ENCODE measurements at places on chromosomes 5 and 9.

GRCh38 chr5:115181757-115182156, 12.0 kb upstream of the TRIM36 start:
- no peak for DNase-seq

- DNase-seq, result no peak
Measured at GRCh38 chr5:124923131-124923530, 176.7 kb upstream of the ZNF608 start.

DNA sequence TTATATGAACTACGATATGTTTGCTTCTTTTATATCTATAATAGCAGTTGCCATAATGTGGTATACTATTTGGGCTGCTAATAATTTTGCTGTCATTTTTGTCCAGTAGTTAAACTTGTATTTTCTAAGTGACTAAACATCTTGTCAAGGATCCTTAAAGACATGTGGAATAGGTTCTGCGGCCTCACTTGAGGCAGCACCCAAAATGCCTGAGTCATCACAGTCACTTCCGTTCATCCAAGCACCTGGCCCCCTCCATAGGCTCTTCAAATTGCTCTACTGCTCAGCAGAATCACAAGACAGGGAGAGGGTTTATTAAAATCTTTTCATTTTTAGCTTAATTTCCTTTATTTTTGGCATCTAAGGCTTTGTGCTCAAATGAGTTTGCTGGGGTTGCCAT, 259.1 kb downstream of the AOPEP start:
- no peak for DNase-seq

DNA sequence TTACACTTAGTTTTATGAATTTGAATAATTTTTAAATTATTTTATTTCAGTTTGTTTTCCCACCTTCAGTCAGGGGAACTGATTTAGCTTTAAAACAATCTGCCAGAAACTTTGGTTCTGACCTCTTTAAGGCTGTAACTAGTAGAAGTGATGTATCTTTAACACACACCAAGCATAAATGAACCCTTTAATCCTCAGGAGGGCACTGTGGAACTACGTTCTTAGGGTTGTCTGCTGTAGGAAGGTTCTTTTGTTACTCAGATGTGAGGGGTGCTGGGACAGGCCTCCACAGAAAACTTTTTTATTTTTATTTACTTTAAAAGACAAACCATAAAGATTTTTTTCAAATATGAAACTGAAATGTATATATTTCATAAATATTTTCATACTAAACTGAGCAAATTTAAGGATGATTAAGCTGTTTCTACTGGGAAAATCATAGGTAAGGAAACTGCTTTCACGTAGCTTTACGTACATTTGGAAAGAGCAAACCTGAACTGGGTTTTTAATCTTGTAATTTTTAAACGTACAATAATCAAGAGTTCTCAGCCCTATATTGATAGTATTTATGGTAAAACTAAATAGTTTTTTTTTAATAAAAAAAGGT, 5.3 kb downstream of the KLF4 start:
- DNase-seq, result peak; percentile 44

- no peak for DNase-seq
Measured at GRCh38 chr5:82765765-82766164, 311.4 kb downstream of the TMEM167A start.

DNA sequence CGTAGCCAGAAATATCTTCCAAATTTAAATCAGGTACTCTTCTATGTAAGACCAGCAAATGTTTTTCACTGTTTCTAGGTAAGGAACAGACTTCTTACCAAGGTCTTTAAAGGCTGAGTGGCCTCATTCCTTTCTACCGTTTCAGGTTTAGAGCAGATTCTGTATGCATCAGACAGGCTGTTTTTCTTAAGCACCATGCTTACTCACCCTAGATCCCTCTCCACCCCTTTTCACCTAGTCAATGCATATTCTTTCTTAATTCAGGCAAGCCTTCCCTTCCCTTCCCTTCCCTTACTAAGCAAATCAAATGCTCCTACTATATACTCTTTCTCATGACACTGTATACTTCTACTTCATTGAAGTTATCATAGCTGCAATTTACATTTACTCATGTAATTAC, 70.7 kb downstream of the RFX3 start:
- DNase-seq, result no peak

DNA sequence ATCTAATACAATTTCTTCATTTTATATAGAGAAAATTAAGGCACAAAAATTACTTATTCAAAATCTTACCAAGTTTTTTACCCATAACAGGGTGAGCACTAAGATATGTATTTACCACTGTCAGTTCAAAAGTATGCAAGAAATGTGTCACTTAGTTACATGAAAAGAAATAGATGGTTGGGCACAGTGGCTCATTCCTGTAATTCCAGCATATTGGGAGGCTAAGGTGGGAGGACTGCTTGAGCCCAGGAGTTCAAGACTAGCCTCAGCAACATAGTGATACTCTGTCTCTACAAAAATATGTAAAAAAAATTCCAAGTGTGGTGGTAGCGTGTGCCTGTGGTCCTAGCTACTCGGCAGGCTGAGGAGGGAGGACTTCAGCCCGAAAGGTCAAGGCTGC, 19.4 kb downstream of the YIPF5 start:
- no peak for DNase-seq

DNA sequence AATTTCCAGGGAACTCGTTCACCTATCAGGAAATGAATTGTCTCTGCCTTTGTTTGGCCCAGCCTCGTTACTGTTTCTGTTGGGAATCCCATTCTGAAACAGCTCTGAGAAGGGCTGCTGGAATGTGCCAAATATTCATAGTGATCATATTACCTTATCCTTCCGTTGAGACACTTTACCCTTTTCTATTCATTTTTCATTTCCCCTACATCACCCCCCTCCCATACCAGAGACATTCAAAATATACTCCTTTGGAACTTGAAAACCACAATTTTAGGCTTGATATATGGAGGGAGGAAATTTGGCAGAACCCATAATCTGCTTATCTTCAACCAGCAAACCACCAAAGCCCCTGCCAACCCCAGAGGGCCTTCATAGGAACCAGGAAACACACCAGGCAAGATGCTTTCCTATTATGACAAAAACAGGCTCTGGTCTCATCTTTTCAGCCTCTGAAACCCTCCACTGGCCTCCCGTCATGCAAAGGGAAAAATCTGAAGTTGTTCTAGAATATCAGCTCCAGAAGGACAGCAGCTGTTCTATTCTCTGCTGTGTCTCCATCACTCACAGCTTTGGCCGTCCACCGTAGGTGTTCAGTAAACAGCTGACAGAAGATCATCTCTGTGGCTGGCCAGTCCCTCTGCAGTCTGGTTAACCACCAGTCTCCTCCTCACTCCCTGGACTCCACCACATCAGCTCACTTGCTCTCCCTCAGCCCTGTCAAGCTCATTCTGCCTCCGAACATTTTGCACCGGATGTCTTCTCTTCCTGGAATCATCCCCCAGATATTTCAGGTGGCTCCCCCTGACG, 217.2 kb upstream of the WWC1 start:
- no peak for DNase-seq
